ENCODE measurements at places on chromosomes 7 and 10.

- DNase-seq: no peak
Observed at GRCh38 chr10:22816298-22816653, 101.9 kb upstream of the PIP4K2A start.

- no peak for DNase-seq
Observed at GRCh38 chr10:131311661-131312477, at the start of gene TCERG1L. TCERG1L (minus strand) TSS chr10:131311721; CDS start chr10:131311635, 86 bp downstream.

DNA sequence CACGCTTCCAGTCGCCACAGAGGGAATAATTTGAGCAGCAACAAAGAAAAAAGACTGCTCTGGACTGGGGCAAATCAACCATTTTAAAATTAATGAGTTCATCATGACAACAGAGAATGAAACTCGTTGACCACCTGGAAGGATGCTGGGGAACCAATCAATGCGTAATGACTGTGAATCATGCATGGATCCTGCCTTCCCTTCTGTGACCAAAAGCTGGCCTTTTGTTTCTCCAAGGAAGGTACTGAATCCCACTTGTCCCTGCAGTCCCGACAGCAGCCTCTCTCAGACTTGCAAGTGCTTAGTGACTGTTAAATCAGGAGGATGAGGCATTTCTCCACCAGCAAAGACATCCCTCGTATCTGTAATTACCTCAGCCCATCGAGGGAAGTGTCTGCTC lies 68.0 kb upstream of the TNS3 start:
- DNase-seq: no peak

- DNase-seq: no peak
Observed at GRCh38 chr7:1275451-1276381, 43.0 kb downstream of the UNCX start.

GRCh38 chr7:70432567-70433001 lies 699.4 kb upstream of the GALNT17 start:
- no peak for DNase-seq

DNA sequence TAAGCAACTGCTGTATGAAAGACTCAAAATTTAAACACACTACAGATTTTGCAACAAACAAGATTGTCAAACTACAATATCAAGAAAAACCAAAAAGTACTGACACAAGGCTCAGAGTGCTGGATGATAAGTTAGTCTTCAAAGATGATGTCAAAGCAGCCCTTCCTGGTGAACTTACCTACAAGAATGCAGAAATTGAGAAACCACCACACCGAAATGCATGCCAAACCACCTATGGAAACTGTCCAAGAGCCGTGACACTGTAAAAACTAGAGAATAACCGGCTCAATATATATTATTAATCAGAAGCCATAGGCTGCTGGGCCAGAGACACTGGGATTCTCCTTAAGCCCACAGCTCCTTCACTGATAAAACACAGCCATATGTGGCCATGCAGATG lies 25.3 kb downstream of the DENND11 start:
- no peak for DNase-seq

DNA sequence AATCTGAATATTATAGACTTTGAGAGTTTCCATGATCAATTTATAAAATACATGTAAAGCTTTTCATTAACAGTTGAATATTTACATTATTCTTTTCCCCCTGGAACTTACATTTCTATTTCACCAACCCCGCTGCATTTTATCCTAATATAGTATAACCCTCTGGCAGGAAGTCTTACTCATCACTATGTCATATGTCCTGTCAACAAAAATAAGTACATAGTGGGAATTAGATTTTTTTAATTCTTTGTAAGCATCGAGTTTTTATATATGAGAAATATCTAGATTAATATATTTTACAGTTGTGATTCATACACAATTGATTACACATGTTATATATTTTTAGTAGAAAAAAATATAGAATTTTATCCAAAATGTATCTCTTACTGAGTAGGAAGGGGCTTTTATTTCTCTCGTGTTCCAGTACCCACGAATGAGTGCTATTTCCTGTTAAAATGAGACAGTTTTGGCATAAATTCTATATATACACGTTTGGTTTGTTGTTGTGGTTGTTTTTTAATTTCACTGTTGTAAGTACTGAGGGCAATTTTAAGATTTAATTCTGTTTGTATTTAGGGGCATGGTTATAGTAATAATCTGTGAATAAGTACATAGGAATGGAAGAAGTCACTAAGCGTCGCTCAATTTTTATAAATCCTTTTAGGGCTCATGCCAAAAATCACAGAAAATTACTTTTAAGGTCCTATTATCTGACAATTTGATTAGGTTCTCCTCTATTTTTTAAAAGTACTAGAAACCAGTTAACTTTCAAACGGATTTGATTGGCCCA lies 87.1 kb downstream of the HECW1 start:
- no peak for DNase-seq

DNA sequence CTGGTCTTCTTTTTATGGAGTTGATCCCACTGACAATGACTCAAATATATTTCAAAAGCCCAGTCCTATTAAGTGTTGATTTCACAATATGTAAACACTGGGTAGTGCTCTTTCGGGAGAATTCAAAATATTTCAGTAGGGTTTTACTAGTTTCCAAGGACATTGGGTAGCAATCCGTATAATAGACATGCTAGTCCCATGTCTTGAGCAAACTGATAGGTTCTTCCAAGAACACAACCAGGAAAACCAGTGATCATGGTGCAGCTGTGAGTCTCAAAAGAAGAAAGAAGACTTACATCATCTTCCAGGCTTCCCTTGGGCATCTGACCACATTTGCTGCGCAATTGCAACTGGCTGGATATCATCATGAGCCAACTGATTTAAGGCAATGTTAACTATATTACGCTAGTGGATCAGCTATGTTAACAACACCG lies 59.3 kb upstream of the APBB1IP start:
- no peak for DNase-seq

DNA sequence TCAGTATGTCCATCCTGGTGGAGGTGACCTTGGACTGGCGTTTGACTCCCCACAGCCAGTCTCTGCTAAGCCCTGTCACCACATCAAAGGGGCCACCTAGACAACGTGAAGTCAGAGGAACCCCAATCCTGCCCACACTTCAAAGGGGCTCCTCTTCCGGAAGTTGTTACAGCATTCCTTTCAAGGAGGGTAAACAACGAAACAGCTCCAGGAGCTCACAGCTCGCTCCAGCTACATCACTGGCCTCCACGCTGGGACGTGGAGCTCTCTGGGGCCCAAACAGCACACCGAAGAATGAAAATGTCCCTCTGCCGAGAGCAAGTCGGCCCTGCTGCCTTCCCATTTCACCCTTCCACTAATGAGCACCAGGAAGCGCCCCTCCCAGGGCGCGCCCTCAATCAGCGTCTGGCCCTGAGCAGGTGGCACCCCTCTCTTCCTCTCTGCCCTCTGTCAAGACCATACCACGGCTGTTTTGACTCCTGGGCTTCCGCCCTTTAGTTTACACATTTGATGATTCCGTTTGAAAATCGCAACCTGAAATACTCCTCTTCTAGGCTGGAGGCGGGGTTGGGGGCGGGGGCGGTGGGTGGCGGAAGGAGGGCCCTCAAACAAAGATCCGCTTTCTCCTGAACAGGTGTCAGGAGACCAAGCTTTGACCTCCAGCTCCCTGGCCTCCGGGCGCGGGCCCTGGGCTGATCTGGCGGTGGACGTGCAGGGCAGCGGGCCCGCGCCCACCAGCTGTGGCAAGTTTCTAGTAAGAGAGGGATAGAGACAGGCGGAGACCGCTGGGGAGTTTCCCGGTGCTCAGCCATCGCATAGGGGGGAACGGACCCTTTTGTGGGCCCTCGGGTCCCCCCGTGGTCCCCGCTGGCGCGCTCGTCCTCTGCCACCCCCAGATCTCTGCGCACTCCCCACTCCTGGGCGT lies 53.1 kb upstream of the KDM7A start:
- peak; percentile 92 for DNase-seq

DNA sequence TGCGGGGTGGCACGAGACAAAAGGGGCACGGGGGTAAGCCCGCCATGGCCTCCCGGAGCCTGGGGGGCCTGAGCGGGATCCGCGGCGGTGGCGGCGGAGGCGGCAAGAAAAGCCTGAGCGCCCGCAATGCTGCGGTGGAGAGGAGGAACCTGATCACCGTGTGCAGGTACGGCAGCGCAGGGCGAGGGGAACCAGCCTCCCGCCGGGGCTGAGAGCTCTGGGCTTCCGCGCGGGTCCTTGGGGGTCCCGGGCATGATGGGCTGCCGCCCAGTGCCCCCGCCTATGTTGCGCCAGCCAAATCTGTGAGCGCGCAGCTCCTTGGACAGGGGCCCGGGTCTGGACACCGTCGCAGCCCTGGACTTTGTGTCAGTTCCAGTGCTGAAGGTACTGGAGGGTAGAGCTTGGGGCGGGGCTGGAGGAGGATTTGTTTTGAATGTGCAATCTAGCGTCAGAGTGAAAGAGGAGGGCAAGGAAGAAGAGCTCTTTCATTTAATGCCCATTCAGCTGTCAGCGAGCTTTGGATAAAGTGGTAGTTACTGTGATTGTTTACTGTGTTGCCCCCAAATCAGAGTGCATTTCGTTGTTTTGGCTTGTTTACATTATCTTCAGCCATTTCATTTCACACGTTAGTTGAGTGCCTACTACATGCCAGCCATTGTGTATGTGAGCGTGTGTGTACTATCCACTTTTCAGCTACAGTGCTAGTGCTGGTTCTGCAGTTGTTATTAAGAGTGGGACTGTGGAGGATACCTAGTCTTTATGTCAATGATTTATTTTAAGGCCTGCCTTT lies 777 bp downstream of the RUNDC3B start:
- DNase-seq: no peak

DNA sequence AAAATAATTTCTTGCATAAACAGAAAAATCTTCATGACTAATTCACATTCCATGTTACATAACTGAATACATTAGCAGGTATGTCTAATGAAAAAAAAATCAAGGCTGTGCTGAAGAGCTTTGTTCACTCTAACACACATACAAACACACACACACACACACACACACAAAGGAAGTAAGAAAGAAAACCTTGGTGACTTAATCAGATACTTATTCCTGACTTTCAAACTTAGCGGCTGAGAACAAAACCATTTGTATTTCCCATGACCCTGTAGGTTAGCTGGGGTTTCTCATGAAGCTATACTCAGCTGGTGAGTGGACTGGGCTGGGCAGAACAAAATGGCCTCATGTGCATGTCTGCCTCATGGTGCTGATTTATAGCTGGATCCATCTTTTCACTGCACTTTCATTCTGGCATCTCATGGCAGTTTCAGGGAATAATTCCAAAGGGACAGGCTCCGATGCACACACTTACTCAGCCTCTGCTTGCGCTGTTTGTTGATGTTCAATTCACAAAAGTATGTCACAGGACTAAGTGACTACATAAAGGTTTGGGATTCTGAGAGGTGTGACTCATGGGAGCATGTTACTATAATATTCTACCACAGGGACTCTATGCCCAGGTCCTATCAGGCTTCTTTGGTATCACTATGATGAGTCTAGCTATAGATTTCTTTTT lies 161.2 kb downstream of the PCLO start:
- no peak for DNase-seq

DNA sequence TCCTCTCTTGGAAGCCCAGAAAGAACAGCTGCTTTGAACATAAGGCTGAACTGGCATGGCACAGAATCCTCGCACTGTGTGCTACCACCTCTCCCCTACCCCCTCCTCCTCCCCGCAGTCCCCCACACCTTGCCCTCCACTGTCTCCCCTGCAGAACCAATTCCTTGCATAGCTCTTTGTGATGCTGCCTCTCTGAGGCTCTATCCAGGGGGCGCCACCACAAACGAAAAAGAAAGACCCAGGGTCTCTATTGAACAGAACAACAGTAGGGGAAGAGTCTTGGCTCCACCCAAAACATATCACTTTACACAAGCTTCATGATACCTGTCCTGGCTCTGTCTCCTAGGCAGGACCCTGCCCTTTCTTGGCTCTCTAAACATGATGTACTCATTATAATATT lies 26.2 kb upstream of the EBLN1 start:
- DNase-seq: no peak

GRCh38 chr7:114825423-114825951 lies 96.4 kb upstream of the MDFIC start:
- peak; percentile 13 for DNase-seq

DNA sequence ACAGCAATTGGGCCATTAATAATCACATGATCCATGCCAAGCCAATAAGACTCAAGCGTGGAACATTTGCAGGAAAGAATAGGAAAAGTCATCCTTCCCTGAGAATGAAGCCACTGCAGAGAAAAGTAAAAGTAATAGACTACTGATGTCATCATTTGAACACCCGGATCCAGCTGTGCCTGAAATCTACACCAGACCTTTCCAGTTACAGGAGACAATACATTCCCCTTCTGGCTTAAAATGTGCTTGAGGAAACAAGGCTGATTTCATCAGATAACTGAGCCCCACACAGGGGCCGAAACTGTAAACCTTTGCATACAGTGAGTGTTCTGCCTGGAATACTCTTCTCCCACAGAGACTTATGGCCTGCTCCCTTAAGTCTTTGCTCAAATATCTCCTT lies 232.8 kb downstream of the KCNMA1 start:
- DNase-seq: no peak

DNA sequence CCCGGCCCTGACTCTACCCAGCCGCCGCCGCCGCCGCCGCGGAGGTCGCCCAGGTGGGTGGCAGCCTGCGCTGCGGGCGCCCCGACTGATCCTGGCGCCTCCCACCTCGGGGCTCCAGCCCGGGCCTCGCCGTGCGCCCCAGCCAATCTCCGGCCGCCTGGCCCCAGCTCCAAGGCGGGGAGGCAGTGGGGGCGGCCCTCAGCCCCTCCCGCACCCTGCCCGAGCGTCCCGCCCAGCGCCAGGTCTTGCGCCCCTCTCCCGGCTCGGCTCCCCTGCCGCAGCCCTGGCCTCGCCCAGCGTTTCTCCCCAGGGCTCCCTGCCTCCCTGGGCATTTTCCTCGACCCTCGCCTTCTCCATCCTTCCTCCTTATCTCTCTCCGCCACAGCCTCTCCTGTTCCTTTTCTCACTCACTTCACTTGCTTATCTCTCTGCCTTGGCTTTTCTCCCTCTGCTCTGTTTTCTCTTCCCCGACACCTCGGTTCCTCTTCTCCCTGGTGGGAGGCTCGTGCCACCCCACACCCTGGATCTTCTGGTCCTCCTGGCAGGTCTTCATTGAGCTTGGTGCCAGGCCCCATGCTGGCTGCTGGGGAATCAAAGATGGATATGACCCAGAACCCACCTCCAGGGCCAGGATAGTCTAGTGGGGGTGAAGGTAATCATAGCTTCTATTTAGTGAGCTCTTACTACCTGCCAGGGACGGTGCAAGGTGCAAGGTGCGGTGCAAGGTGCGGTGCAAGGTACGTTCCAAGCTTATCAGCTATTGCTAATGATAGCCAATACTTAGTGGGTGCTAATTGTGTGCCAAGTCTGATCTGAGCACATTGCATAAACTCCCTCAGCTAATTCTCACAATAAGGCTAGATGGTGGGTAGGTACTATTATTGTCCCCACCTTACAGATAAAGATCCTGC lies at the start of gene SFRP5:
Gene SFRP5 (minus strand): TSS at position 87 of the 911 bp plus-strand sequence. CDS start 166 bp downstream, outside the sequence.
- no peak for DNase-seq

DNA sequence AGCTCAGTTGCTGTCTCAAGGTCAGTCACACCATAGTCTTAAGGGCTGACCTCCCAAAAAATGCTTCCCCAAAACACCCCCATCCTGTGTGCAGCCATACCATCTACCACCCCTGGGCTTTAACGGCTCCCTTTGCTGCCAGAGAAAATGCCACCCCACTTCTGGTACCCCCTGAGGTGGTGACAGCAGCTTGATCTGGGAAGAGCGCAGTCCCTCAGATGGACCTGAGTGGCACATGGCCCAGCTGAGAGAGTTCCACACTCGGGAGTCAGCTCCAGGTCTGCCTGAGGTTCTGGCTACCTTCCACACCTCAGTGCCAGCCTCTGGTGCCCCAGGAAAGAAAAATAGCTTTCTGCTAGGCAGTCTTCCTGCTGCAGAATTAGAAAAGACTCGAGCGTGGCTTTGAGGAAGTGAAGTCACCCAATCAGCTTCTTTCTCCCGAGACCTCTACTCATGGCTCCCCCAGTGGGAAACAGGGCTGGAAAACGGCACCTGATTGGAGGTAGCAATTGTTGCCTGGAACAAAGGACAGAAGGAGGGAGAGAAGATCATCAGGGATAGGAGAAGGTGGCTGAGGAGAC lies 151.7 kb downstream of the ARHGAP21 start:
- DNase-seq: no peak

All from CD4-positive, alpha-beta T cell treated with Interleukin-4 for 4 hours (primary cell).